RPMI8226 (cell line): ENCODE measurements at places on chromosomes 4 and X.

DNA sequence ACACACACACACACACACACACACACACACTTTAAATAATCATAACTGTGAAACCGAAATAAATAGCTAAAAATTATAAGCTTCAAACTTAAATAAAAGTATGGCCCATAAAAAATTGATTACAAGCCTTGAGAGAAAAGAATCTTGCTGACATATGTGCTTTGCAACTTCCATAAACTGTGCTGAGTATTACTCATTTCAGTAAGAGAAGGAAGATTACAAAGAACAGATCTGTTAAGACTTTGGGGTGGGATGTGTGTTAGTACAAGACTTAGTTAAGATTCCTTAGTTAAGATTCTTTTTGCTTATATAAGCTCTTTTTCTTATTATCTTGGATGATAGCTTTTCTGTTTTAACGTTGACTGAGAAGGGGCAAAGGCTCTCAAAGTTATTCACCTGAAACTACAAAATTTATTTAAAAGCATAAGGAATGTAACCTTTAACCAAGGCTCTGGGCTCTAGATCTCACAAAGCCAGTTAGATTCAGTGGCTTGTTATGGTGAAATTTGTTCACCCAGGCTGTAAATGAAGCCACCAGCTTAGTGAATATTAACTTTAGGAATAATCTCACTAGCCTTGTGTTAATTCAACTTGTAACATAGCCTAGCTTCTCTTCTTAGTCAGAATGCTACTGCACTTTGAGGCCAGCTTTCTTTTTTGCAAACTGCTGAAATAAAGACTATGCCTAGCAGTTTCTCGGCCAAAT lies 58.2 kb downstream of the ARSJ start:
- no peak for DNase-seq

DNA sequence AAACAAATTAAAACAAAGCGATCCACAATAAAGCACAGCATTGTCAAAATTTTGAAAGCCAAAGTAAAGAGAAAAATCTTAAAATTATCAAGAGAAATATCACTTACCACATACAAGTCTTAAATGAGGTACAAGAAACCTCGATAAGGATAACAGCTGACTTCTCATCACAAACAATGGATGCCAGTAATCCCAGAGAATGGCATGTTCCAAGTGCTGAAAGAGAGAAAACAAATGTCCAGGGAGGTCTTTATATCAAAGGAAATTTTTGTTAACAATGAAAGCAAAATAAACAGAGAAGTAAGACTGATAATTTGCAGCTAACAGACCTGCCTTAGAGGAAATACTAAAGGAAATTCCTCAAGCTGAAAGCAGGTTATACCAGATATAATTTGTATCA lies 460.4 kb upstream of the HS3ST1 start:
- DNase-seq: no peak

DNA sequence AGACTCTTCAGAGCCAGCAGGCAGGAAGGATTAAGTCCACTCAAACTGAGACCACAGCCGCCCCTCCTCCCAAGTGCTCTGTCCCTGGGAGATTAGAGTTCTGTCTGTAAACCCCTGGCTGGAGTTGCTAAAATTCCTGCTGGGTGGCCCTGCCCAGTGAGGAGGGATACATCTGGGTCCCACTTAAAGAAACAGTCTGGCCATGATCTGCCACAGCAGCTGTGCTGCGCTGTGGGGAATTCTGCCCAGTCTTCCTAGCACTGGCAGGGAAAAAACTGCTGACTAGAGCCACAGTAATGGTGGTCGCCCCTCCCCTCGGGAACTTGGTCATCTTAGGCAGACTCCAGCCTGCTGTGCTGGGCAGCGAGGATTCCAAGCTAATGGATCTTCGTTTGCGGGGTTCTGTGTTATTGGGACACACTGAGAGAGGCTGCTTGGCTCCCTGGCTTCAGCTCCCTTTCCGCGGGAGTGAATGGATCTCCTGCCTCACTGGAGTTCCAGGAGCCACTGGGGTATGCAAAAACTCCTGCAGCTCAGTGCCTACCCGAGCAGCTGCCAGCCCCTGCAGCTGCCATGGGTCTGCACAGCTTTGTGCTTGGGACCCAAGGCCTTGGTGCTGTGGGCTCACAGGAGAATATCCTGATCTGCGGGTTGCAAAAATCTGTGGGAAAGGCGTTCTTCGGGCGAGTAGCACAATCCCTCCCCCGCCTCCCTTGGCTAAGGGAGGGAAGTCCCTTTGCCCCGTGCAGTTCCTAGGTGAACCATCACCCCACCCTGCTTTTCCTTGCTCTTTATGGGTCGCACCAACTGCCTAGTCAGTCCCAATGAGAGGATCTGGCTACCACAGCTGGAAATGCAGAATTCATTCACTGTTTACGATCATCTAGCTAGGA lies 15.7 kb downstream of the ZXDB start:
- no peak for DNase-seq

- DNase-seq: no peak
These were observed 327.5 kb downstream of the BMPR1B start for GRCh38 chr4:95085124-95085833.

GRCh38 chr4:125727931-125728330 lies 413.2 kb downstream of the FAT4 start:
- DNase-seq: no peak
